ENCODE measurements at places on chromosomes 7 and 10.

DNA sequence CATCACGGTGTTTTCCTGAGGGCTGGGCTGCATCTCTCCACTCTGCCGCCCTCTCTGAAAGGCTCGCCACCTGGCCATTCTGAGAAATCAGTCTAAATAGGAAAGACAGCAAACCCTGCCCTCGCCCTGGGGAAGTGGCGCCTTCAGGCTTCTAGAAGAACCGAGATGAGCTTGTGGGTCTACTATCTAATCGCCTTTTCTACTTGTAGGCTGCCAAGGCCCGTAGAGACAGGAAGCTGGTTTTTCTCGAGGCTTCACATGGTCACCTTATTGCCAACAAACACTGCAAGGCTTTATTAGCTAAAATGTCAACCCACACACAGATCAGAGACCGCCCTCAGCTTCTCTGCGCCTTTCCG lies 21.4 kb downstream of the LAT2 start:
- no peak for DNase-seq

- DNase-seq: peak; percentile 68
Observed at GRCh38 chr7:35906191-35906908, 105.5 kb downstream of the SEPTIN7 start.

GRCh38 chr10:75540981-75541380 lies 109.6 kb downstream of the LRMDA start:
- no peak for DNase-seq

DNA sequence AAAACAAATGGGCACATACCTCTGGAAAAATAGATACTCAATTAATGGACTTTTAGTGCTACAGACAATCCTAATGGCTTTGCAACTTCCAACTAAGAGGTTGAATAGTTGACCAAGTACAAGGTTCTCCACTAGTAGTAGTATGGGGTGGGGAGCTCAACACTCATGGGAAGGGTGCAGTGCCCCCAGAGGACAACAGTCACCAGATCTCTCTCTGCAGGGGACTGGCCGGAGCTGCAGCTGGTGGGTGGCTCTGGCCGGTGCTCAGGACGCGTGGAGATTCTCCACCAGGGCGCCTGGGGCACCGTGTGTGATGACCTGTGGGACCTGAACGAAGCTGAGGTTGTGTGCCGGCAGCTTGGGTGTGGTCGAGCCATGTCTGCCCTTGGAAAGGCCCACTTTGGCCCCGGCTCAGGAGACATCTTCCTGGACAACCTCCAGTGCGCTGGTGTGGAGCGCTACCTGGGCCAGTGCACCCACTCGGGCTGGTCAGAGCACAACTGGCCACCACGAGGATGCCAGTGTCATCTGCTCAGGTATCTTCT lies 68.1 kb downstream of the CUZD1 start:
- no peak for DNase-seq

DNA sequence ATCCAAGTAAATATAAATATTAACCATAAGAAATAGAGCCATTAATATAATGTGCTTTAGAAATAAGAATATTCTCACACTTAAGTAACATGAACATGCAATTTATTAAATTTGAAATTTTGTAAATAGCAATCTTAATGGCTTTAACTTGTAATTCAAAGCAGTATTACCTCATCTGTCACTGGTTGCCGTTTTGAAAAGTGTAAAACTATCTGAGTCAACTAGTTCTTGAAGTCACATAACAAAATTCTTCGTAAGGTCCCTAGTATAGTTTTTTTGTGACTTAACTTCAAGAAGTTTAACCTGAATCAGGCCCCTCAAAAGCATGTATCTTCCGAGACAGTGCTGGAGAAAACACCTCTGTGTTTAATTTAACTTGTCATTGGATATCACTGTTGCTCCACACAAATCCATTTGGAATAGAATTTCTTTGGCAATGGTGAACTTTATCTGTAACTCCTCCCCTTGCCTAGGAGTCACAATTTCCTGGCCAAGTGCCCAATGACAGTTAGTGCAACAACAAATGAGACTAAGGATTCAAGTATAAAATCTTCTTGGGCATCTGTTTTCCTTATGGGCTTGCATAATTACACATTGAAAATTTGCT lies 47.1 kb downstream of the NT5C2 start:
- DNase-seq: no peak

GRCh38 chr7:68183176-68183575 lies 1186.5 kb downstream of the TYW1 start:
- no peak for DNase-seq

DNA sequence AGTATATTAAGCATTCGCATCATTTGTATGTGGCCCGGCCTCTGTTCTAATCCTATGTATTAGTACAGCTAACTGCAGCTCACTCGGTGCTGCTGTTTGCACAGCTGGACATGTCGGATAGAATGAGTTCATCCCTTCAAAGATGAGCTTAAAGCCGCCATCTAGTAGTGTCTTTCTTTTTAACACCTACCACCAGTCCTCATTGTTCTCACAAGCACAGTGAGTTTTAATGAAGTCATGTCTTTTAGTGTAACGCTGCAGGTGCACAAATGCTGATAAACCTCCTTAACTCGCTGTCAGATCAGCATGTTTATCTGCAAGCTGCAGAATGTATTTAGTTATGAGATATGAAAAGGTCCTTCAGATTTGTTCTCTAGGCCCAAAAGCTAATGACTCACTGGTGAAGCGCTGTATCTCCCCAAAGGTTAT lies 247.5 kb downstream of the MTERF1 start:
- DNase-seq: no peak

- DNase-seq: no peak
Observed at GRCh38 chr7:90777041-90777440, 180.9 kb downstream of the CDK14 start.

DNA sequence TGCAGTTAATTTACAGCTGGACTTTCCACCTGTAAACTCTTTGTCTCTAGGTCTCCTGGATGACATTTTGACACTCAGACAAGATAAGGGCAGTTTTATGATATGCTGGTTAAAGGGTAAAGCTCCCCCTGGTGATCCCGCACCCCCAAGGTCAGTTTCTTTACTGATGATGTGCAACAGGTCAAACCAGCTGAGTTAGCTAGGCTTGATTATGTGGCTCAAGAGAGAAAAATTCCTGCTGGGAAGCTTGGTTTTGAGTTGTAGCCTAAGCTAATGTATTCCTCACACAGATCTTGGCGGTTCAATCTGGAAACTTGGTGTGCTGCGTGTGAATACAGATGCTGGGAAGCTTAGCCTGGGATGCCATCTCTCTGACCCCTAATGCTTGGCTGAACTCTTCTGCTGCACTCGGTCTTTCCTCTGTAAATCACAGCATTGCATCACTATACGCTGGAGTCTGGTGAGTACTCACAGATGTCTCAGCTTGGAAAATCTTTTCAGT lies 11.4 kb upstream of the AKR1D1 start:
- DNase-seq: peak; percentile 45

DNA sequence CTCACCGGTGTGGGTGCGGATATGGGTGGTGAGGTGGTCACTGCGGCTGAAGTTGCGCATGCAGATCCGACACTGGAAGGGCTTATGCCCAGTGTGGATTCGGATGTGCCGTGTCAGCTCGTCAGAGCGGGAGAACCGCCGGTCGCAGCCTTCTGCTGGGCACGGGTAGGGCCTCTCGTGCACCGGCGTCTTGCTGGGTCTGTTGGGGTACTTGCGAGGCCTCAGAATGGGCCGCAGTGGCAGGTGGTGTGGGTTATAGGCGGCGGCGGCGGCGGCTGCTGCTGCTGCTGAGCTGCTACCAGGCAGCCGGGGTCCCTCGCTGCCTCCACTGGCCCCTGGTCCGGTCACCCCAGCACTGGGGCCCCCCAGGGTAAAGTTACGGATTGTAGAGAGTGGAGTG lies 2.7 kb downstream of the EGR2 start:
- no peak for DNase-seq

GRCh38 chr7:41997151-41997550 lies 239.9 kb downstream of the GLI3 start:
- DNase-seq: no peak

DNA sequence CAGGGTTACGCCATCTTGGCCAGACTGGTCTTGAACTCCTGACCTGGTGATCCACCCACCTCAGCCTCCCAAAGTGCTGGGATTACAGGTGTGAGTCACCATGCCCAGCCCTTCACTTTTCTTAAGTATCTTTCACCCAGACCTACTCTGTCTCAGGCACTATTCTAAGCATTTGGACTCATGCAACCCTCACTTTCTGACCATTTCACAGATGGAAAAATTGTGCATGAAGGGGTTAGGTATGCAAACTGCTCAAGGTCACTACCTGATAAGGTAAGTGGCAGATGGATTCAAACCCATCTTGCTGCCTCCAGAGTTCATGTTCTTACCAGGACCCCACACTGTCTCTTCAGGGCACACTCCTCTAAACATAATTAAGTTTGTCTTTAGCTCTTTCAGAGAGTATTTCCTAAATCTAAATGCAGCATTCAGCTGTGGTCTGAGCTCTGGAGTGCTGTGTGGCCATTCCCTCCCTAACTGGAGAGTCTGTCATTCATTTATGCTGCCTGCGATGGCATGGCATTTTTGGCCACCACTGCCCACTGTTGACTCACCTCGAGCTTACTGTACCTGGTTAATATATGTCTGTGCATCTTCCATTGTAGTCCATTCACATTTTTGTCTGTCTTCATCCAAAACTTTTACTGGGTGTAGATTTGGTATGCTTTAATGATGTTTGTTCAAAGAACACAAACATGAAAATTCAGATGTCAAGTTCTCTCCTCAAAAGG lies 88.4 kb downstream of the CCDC71L start:
- DNase-seq: no peak

GRCh38 chr10:48234787-48235186 lies 39.7 kb downstream of the FRMPD2 start:
- peak; percentile 20 for DNase-seq

- DNase-seq: no peak
Observed at GRCh38 chr10:125134916-125135770, 25.2 kb downstream of the CTBP2 start.

- no peak for DNase-seq
Observed at GRCh38 chr10:34063592-34063991, 729.1 kb upstream of the NRP1 start.

DNA sequence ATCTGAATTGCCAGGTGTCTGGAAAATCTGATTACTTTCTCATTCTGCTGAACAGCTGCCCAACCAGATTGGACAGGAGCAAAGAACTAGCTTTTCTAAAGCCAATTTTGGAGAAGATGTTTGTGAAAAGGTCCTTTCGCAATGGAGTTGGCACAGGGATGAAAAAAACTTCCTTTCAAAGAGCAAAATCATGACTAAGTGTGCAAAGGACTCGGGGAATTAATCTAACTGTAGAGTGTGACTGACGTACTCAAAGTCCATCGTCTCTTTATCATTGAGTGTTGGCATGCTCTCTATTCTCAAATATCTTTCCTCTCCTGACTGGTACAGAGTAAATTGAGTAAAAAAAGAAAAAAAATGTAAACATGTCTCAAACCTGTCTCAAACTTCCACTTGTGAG lies 3.3 kb downstream of the NPS start:
- DNase-seq: no peak

DNA sequence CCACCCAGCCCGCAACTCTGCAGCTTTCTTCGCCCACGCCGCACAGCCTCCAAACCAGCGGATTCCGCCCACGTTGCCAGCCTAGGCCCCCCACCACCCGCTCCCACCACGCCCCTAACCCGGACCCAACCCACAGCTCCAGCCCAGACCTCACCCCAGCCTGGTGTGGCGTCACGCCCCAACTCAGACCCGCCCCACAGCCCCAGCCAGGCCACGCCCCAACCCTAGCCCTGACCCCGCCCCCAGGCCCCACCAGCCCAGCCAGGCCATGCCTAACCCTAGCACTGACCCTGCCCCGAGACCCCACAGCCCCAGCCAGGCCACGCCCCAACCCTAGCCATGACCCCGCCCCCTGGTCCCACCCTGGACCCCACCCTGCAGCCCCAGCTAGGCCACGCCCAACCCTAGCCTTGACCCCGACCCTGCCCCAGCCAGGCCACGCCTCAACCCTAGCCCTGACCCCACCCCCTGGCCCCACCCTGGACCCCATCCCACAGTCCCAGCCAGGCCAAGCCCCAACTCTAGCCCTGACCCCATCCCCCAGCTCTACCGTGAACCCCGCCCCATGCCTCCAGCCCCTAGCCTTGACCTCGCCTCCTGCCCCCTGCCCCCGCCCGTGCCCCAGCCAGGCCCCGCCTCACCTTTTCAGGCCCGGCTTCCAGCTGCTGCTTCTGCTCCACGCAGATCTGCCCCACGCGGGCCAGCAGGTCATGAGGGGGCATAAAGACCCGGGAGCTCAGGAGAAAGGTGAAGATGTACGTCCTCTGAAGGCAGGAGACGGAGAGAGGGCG lies 64.0 kb downstream of the RASGEF1A start:
- peak; percentile 90 for DNase-seq

DNA sequence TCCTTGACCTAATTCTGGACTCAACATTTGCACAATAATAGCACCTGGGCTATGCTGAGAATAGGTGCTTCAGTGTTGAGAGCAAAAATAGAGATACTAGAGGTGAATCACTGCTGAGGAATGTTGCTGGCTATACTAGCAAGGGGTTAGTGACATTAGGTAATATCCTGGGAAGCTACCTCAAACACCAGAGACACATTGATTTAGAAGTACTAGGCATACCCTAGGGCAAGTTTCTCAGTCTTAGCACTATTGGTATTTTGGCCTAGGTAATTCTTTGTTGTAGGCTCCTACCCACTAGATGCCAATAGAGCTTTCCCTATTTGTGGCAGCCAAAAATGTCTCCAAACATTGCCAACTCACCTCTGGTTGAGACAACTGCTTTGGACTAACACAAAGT lies 484.0 kb upstream of the MBL2 start:
- DNase-seq: no peak

GRCh38 chr7:70618020-70618551 lies 513.9 kb upstream of the GALNT17 start:
- DNase-seq: no peak

- DNase-seq: no peak
Observed at GRCh38 chr10:34426041-34426440, 389.1 kb downstream of the PARD3 start.

- DNase-seq: no peak
Observed at GRCh38 chr7:8232999-8233847, 28.7 kb downstream of the ICA1 start.

GRCh38 chr7:34758111-34758601 lies 100.1 kb downstream of the NPSR1 start:
- DNase-seq: no peak

- no peak for DNase-seq
Observed at GRCh38 chr10:57715233-57715632, 552.5 kb downstream of the IPMK start.

DNA sequence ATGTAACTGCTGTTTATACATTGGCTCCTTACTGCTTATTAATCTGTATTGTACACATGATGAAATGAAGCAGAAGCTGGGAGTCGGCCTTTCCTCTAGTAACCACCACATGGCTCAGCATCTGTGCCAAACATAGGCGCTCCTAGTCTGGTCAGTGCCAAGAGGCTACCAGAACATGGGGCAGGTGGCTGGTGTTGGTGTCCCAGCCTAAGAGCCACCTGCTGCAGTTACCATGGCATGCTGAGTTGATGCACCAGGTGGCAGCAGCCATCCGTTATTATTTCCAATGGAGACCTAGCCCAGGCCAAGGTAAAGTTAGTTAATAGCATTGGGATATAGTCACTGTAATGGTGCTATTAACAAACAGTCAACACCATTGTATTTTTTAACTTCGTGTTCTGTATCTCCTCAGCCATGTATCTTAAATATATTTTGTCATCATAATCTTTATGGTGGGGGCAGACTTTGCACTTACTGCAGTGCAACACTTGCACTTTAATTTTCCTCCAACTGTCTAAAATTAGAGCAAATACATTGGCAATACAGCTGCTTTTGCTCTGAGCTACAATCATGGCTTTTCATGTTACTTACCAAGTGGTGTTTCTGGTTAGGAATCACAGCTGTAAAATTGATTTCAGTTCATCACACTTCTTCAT lies 33.1 kb downstream of the HBP1 start:
- no peak for DNase-seq

- DNase-seq: no peak
Observed at GRCh38 chr10:47042780-47043750, 131.8 kb downstream of the PTPN20 start.

GRCh38 chr10:29658984-29659965 lies 24.5 kb upstream of the SVIL start:
- no peak for DNase-seq

Measured in ecto neural progenitor cell (in vitro differentiated cells).